ENCODE measurements at places on chromosomes 4 and X.
A peak's percentile ranks its signal among the peaks of the same experiment; 100 is the strongest.

DNA sequence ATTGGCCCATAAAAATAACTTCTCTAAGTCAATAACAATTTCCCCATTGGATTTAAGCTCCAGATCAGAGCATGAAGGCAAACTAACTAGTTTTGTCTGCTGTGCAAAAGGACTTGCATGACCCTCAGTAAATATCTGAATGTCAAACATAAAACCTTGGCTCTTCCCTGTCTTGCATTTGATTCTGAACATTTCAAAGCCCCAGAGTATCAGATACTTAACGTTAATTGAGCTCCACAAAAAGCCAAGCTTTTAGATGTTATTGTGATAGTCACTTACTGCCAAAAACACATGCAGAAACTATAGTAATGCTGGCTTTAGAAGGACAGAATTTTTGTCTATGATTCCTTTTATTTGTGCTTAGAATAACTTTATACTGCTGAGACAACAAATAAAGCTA is 664.2 kb downstream of the ADGRL3 start:
- no peak for DNase-seq

DNA sequence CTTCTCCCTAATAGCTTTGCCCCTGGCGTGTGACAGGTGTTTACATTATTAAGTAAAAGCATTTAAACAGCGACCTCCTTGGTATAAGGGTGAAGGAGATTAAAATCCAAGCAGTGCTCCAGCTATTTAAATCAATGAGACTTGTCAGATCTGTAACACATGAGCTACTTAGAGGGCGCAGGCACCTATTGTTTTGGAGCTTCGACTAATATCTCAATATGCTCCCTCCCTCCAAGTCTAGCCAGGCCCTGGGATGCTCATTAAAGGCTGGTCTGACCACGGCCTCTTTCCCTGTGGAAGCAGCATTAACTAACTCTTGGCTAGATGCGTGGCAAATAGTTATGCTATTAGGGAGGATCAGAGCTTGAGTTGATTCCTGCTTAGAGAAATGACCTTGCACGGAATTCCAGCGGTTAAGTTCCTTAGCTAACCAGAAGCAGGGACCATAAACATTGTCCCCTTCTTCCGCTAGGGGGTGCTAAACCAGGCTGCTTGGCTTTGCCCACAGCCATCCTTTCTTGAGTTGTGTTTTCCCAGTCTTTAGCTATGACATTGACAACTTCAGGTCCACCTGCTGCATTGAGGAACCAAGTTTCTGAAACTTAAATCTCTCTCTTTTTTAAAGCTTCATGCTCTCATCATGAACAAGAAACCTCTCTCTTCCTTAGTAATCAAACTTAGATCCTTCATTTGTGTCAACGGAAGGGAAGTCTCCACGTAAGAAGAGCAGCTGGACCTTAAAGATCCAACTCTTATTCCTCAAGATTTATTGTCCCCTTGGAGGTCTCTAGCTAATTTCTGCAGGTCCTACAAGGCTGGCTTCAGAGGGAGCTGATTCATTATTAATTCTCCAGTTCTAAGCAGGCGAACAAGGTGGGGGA is 80.7 kb upstream of the IGFBP7 start:
- DNase-seq: no peak

- no peak for DNase-seq
Observed at GRCh38 chr4:153514001-153514526, 47.9 kb downstream of the TMEM131L start.

DNA sequence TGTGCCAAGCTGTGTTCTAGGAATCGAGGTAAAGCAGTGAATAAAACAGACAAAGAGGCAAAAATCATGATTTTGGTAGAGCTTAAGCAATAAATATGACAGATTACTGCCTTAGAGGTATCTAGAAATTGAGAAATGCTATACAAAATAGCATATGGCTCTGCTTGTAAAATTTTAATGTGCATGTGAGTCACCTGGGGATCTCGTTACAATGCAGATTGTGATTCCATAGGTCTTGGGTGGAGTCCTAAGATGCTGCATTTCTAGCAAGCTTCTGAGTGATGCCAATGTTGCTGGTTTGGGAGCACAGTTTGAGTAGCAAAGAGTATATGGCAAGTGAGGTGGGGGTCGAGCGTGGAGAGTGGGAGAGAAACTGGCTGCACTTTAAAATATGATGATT is 697.3 kb upstream of the MAGEB2 start:
- no peak for DNase-seq

DNA sequence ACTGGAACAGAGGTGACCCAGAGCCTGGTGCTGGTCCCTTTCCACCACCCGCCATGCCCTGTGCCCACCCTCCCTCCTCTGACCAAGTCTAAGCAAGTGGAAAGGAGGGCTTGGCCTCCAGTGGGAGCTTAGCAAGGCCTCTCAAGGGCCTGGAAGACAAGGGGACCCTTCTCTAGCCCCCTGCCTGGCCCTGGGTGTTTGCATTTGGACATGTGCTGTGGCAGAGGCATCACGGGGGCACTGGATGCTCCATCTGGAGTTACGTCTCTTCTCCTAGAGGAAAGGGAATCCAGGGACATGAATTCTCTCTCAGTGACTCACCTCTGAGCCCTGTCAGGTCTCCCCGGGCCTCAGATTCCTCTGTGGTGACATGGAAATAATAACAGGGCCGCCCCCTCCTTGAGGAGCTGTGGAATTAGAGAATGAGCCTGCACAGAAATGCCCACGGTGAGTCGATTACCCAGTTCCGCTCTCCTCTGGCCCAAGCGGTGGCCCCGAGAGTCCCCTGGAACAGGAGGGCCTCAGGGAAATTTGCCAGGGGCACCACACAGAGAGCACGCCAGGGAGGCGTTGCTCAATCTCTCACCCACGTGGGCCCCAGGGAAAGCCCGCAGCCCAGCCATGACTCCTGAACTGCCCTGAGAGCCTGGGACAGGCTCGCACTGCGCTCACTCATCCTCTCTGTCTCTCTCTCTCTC is 189.6 kb downstream of the BCOR start:
- no peak for DNase-seq

GRCh38 chrX:68918202-68918601 is 89.4 kb downstream of the EFNB1 start:
- no peak for DNase-seq

GRCh38 chrX:79153348-79153747 is 8.9 kb downstream of the GPR174 start:
- no peak for DNase-seq

DNA sequence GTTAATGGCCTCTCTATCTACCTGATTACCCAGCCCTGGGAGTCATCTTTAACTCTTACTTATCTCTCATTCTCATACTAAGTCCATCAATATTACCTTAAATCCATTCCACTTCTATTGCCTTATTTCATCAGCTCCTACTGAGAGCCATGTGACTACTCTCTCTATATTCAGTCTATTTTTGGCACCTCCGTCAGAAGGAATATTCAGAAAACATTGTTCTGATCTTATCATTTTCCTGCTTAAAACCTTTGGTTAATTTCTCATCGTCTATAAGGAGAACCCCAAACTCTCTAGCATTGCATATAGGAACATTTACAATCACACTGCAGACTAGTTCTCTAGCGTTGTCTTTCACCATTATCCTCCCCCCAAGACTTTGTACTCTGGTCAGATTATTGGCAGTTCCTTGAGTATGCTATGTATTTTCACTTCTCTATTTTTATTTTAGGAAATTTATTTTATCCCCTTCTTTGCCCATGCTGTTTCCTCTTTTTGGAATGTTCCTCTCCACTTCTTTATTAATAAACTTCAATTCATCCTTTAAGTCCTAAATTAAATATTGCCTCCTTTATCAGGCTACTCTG is 13.7 kb upstream of the AMMECR1 start:
- DNase-seq: no peak

DNA sequence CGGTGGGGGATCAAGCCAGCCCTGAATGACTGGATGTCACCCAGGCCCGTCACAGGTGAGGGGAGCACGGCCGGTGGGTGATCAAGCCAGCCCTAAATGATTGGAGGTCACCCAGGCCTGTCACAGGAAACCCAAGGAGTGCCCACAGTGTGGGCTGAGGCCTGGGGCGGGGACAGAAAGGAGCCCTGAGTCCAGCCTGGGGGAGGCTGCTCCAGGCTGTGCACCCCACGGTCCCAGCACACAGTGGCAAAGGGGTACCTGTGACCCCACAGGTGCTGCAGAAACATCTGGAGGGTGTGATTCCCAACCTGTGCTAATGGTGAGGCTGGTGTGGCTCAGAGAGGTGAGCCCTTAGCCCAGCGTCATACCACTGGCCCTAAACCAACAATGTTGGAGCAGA is 6.2 kb upstream of the CPLX1 start:
- DNase-seq: no peak

DNA sequence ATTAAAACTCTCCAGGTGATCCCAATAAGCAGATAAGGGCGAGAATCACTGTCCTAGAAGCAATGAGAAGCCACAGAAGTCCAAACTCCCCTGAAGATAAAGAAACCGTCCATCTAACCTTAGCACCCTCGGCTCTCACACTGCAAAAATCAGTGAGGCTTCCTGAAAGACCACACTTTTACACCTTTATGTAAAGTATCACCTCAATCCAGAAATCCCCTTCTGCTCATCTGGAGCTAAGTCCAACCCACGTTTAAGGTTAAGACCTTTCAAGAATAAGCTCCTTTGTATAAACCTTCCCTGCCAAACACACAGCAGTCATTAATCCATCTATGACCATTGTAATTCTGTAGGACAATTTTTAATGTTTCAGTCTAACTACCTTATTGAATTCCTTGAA is 41.7 kb downstream of the LIN54 start:
- no peak for DNase-seq

DNA sequence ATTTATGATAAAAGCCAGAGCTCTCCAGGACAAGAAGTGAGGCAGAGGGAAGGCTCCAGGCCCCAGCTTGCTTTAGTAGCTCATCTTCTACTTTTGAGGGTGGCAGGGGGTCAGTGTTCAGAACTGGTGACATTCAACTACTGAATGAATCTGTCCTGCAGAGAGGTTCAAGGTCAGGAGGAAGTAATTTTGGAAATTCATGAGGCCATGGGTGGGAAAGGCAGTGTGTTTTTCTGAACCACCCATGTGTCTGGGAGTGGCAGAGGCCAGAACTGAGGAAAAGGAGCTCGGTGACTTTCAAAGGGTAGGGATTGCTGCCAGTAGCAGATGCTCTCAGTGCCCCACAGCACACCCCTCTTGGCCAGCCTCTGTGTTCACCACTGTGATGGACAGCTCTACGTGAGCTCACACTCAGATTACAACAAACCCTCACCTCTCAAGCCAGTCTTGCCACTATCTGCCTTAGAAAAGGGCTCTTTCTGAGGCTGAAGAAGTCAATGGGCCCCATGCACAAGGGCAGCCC is 571.2 kb downstream of the RAB28 start:
- DNase-seq: no peak

DNA sequence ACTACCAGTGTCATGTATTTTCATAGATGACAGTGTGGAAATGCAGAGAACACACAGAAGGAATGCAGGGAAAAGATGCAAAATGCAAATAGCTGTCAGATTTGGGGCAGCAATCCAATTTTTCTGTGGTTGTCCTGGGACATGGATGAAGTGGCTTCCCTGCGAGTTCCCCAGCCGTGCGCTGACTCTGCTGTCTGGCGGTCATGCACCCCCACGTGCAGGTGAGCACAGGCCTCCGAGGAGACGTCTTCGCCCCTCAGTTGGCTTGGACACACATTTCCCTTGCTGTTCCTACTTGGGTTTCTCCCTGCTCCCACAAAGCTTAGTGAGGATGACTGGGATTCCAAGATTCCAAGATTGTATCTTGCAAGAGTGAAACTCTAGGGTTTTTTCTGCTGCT is 24.4 kb downstream of the BLOC1S4 start:
- DNase-seq: no peak

- DNase-seq: no peak
Observed at GRCh38 chrX:27444093-27444908, 18.8 kb downstream of the PPP4R3C start.

GRCh38 chrX:13827298-13828090 is 10.6 kb upstream of the GPM6B start:
- DNase-seq: no peak

- DNase-seq: no peak
Observed at GRCh38 chrX:13805241-13805640, 11.7 kb downstream of the GPM6B start.

- no peak for DNase-seq
Observed at GRCh38 chrX:125826080-125826479, 340.0 kb downstream of the DCAF12L2 start.

DNA sequence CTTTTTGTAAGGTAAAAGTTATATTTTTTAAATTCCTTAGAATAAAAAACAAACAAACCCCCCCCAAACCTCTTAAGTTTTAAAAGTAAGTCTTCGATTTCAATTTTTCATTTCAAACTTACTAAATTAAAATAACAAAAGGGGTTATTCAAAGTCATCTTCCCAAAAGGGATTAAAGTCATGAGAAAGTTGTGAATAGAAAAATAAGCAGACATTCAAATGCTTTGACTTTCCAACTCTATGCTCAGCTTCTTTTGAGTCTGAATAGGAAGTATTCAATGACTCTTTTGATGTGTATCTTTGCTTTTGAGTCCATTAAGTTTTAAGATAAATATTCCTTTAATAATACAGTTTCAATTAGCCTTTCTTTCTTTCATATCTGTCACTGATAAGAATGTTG is 138.3 kb downstream of the GRIA2 start:
- DNase-seq: no peak

DNA sequence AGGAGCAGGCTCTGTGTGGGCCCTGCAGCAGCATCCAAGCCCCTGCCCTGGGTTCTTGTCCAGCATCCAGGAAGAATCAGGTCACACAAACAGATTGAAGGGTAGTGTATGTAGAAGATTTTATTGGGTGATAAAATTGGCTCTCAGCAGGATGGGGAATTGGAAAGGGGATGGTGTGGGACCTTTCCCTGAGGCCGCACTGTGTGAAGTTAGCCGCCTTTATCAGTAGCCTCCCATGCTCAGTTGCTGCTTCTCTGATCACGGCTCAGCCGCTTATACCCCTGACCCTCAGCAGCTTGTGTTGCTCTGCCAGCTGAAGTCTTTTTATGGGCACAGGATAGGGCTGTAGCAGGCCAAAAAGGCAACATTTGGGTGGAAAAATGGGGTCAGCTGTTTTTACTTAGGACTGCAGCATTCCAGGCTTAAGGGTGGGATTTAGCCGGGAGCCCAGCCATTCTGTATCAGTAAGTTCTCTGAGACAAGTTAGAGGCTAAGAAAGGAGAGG is 35.2 kb upstream of the CCNG2 start:
- DNase-seq: no peak

DNA sequence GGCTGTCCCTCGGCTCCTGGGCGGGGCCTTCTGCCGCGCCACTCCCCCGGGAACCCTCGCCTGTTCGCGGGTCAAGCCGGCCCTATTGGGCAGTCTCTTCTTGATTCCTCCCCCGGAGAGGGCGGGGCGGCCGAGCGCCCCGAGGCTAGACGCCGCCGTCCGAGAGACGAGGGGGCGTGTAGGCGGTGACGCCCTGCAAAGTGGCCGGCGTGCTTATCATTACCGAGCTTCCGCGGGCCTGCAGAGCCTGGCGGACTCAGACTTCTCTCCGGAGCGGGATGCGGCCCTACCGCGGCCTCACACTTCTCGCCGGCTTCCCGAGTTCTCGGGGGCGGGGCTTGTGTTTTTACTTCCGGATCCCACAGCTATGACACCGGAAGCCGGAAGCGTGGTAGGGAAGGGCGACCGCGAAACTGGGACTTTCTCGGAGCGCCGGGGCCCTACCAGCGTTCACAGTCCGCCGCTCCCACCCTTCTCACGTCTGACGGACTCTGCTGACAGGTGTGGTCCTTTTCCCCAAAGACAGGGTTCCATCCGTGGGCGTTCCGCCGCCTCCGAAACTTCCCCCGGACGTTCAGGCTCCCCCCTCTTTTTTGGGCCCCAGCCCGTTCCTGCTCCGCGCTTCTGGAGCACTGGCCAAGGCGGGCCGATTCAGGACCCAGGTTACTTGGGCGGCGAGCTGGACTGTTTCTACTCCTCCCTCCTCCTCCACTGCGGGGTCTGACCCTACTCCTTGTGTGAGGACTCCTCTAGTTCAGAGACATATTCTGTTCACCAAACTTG is at the start of gene IKBKG:
Gene IKBKG, plus strand, starts transcription at position 376 of the 783 bp plus-strand sequence. CDS start 4,383 bp downstream, outside the sequence.
- DNase-seq: peak; percentile 95

All from activated naive CD4-positive, alpha-beta T cell treated with anti-CD3 and anti-CD28 coated beads, Interleukin-2, amount 50 U/mL, for 72 hours (primary cell).